ENCODE measurements at places on chromosomes 2 and 18.
A peak's percentile ranks its signal among the peaks of the same experiment; 100 is the strongest.

- DNase-seq = no peak
Observed at GRCh38 chr2:211860224-211860623, 678.4 kb downstream of the ERBB4 start.

GRCh38 chr18:30679285-30679930 is 363.1 kb downstream of the DSC3 start:
- no peak for DNase-seq

DNA sequence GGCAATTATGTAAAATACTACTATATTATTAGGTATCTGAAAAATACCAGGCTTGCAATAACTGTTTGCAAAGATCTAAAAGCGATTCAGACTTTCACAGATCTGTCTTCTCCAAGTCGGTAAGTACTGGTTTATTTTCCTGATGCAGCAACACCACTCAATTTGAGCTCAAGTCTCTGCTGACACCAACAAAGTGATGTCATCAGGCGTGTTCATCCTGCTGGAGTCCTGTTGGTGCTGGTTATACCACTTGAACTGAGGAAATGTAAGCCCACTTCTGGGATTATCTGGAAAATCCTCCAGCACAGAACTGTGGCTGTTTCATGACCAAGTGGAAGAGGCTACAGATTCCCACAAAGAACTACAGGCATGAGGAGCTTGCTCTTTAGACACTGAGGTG is 267.6 kb downstream of the BCL2 start:
- no peak for DNase-seq

GRCh38 chr18:48412339-48412929 is 3.3 kb upstream of the ZBTB7C start:
- peak; percentile 29 for DNase-seq

- no peak for DNase-seq
Observed at GRCh38 chr2:78061732-78062131, 539.6 kb upstream of the LRRTM4 start.

DNA sequence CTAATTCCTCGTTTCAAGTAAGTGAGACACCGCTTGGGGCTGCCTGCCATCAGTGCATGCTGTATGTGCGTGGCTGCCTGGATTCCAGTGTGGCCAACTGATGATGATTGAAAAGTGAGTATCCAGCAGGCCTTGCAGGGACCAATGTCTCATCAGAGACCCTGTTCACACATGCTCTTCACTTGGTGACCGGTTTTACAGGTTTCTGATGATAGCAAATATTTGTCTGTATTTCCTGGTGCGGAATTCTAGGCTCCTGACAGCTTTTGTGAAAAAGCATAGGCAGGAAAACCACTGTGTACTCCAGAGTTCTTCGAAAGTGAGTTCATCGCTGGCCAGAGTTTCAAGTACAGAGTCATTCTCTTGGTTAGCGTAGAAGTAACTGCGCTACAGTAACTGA is 13.8 kb upstream of the YWHAQ start:
- DNase-seq = no peak

DNA sequence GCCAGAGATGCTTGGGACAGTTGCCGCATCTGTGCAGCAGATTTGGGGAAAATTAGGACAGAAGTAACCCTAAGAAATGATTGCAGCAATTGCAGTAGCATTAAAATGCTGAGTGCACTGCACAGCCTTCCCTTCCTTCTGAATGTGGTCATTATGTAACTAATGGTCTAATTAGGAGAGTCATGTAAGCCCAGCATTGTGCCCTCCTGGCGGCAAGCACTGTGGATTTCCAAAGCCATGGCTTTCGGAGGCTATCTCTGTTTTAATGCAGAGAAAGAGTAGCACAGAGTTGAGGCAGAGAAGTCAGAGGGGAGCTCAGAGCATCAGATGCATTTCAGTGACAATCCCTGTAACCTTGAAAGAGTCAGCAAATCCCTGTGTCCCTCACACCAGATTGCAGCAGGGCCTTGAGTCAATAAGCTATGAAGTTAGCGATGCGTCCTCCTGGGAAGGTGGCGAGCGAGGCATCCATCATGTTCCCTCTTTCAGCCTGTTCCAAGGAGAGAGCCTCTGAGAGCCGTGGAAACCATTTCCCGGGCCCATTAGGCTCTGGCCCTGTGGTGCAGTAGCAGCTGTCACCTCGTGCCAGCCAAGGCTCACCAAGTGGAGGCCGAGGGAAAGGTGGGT is 307.2 kb downstream of the FBXO15 start:
- no peak for DNase-seq

GRCh38 chr18:71832946-71833617 is 711.1 kb downstream of the CBLN2 start:
- no peak for DNase-seq

DNA sequence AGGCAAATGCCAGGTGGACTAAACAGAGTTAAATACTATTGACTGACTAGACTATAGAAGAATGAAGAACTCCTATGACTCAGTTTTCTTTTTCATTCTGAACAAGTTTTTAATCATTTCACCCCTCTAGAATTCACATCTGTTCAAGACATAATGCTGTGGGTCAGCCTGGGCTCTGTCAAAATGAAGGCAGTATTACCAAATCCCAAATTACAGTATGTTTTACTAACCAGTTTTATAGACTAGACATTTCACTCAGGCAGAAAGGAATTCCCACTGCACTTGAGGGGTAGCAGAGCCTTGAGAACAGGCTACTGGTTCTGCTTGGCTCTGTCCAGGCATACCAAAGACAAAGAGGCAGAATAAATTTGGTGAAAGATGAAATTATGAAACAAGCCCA is 511.7 kb downstream of the EPHA4 start:
- no peak for DNase-seq

DNA sequence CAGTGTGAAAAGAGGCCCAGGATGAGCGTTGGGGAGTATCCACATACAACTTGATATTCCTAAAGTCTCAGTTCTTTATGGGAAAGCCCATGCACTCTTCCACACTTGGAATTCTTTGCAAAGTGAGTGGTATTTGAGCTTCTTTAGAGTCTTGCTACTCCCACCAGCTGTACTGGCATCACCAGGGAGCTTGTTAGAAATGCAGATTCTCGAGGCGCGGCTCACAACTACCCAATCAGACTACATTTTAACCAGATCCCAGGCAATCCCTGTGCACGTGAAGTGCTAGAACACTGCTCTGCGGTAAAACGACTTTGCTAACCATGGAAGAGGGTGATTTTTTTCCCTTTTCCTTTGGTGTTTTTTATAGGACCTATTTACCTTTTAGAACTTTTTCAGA is 184.7 kb downstream of the NEDD4L start:
- no peak for DNase-seq

DNA sequence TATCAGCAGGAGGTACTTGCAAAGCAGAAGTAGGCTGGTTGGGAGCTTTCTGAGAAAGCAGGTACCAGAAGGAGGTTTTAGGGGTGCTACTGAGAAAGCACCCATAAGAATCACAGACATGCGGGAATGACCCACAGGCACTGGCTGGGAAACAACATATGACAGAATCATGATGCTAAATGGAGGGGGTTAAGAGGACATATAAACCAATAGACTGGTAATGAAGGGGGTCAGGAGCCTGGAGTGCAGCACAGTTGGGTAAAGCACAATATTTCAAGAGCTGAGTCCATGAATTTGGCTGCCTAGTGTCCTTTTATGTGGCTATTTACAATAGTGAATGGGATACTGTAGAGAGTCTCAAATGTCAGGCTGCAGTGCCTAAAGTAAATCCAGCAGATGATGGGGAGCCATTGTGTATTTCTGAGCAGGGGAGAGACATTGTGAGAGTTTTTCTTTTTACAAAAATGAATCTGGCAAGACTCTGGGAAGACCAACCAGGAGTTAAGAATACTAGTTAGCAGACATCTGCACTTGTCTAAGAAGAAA is 27.6 kb upstream of the GMCL1 start:
- DNase-seq = no peak

GRCh38 chr18:58229162-58229561 is 185.1 kb downstream of the NEDD4L start:
- DNase-seq = no peak

- DNase-seq = no peak
Observed at GRCh38 chr2:74867841-74868658, 34.1 kb downstream of the HK2 start.

DNA sequence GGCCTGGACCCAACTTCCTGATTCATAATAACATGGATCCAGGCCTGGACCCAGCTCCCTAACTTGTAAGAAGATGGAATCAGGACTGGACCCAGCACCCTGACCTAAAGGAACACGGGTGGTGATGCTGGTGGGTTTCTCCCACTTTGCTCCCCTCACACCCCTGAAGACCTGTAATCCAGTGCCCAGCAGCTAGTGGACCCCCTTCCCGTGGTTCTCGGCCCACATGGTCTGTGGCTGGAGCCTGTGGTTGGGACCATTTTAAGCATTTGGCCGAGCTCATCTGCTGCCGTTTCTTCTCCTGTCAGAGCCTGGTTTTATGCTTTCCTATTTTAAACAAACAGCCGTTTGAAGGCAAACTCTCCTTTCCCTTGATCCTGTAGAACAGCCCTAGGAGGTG is 232.8 kb downstream of the EIPR1 start:
- DNase-seq = no peak

DNA sequence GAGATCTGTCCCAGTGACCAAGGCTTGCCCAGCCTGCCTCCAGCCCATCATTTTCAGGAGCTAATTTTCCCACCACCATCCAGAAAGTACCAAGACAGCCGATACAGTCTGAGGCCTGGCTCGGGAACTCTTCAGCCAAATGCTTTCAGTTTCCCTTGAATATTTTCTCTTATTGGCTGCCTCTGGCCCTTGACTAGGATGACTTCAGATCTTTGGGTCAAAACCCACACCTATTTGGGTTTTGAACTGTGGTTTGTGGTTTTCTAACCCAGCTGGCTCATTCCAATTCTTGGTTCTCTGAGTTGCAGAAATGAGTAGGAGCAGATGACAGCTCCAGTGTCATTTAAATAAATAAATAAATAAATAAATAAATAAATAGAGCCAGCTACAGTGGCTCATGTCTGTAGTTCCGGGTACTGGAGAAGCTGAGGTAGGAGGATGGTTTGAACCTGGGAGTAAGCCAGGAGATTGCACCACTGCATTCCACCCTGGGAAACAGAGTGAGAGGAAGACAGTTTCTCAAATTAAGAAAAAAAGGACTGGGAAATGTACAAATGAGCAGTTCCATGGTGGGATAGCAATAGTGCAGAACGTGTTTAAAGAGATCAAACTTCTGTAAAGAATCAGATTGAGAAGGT is 465.0 kb upstream of the SOX11 start:
- no peak for DNase-seq

GRCh38 chr2:28405537-28405936 is 12.9 kb downstream of the FOSL2 start:
- DNase-seq = no peak

- DNase-seq = no peak
Observed at GRCh38 chr2:169933124-169933711, 106.0 kb downstream of the UBR3 start.

- DNase-seq = no peak
Observed at GRCh38 chr2:15920696-15921095, 19.7 kb upstream of the MYCN start.

- no peak for DNase-seq
Observed at GRCh38 chr2:200235533-200235932, 71.0 kb upstream of the SPATS2L start.

DNA sequence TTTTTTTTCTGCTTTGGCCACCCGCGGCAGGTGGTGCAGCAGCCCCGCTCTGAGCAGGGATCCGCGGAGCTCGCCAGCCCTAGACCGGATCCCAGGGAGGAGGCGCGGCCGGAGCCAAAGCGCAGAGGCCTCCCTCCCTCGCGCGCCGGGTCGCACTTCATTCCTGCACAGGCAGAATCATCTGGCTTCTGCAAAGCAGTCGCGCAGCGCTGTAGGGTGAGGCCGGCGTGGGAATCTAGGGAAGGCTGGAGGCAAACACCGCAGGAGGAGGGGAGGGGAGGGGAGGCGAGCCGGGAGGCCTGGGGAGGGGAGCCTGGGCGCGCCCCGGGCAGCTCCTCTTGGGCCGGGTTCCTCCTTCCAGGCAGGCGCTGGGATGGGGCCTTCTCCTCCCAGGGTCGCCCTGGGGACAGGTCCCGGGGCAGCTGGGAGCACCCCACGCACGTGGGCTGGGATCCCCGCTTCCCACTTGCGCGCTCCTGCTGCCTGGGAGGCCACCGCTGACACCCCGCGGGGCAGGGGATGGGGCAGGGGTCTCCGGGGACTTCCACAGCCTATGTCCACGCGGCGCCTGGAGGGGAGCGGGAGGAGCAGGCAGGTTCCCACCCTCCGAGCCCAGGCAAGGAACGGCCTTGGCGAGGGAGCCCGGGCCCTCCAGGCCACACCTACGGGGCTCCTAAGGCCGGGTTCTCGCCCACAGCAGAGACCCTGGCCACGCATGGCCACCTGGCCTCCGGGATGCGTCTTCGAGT is 45.0 kb downstream of the MBP start:
- DNase-seq = no peak

DNA sequence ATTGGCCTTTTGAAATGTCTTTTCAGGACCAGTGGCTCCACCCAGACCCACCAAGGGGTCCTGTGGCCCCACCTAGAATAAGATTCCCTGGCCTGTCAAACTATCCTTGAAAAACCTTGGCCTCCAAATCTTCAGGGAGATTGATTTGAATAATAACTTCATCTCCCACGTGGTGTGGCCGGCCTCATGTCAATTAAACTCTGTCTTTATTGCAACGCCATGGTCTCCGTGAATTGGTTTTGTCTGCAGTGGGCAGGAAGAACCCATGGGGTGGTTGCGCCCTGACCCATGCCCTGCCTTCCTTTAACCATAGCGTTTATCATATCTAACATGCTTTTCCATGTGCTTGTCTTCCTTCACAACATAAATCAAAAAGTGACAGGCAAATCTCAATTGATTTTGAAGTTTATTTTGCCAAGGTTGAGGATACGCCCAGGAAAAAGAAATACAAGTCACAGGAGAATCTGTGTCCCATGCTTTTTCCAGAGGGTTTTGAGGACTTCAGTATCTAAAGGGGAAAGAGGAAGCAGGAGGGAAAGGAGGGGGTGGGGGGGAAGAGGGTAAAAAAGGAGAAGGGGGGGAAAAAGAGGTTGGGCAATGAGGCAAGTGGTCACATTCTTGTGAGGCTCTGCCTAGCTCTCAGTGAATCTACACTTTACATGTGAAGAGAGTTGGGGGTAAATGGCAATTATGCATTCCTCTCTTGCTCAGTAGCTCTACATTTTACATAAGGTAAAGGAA is 66.5 kb upstream of the CABLES1 start:
- no peak for DNase-seq

DNA sequence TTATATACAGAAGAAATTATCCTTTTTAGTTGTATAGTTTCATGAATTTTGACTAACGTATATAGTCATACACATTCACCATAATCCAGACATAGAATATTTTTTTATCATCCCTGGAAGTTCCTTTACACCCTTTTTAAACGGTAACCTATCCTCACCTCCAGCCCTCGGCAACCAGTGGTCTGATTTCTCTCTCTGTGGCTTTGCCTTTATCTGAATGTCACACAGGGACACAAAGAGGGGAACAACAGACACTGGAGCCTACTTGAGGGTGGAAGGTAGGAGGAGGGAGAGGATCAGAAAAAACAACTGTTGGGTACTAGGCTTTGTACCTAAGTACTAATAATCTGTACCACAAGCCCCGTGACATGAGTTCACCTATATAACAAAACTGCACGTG is 191.9 kb downstream of the MC4R start:
- no peak for DNase-seq

DNA sequence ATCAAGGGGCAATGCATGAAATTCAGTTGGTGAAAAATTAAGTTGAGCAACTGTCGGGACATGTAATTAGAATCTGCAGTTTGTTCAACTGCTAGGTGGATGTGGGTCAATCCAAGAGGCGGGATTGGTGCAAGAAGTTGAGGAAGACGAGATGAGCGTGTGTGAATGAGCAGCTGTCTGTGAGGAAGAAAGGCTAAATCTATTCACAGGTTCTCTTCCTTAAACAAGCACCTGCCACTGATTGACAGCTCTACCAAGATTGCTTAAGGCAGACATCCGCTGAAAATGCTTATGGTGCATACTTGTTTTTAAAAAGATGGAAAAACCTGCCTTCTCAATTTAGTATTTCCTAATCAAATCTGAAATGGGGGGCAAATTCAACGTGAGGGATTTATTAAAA is 323.4 kb upstream of the THUMPD2 start:
- no peak for DNase-seq
